ENCODE measurements at places on chromosomes 7 and 10.

DNA sequence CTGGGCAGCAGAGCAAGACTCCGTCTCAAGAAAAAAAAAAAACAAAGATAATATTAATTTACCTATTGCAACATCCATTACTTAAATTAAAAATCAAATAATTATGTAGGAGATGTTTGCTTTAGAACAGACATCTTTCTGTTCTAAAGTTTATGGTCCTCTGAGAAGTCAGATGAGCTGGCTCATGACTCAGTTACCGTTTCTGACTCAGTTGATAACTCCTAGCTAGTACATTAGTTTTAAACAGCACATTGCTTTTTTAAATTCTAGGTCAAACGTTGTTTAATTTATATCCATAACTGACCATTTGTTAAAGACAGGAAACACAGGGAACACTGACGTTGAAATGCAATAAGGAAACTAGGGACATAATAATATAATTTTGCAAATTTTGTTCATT is 162.7 kb downstream of the ETV1 start:
- no peak for DNase-seq

GRCh38 chr7:22093001-22093400 is 147.3 kb upstream of the CDCA7L start:
- DNase-seq: peak; percentile 21

DNA sequence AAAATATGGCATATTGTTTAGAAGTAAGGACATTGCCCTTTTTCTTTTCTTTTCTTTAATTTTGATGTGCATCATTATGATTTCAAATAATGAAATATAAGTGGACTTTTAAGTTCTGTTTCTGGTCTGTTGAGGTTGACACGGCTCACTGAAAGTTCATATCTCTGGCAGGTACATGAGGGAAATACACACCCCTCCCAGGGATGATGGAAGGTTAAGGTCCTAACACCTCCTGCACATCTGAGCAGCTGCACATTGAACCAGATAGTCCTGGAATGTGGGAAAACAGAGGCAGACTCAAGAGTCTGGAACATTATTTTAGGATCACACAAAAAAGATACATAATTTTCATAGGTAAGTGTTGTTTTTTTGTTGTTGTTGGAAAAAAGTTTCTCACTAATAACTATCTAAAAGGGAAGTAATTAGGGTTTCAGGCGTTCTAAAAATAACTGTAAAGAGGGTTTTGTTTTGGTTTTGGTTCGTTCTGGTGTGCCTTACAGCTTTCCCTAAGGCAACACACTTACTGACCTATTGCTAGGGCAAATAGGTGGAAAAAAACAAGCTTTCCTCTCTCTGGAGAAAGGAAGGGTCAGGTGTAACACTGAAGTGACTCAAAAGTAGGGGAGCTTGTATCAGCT is 201.2 kb upstream of the PRKCQ start:
- no peak for DNase-seq

- DNase-seq: no peak
Measured at GRCh38 chr10:77456414-77456813, 181.2 kb downstream of the KCNMA1 start.

DNA sequence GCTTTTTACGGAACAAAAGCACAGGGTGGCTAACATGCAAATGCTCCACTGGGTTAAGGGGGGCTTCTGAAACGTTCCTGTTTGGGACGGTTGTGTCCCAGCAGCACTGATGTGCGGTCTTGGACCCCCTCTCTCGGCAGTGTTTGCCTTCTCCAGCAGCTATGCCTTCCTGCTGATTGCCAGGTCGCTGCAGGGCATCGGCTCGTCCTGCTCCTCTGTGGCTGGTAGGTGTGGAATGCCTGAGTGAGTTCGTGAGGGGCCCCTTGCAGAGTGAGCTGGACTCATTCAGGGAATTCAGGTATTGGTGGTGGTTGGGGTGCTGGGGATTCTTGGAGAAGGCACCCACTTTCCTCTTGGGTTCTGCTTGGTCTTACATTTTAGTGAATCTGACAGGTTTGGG is 13.0 kb downstream of the SLC18A2 start:
- DNase-seq: no peak

GRCh38 chr7:24854866-24855265 is 97.6 kb upstream of the GSDME start:
- DNase-seq: peak; percentile 59

DNA sequence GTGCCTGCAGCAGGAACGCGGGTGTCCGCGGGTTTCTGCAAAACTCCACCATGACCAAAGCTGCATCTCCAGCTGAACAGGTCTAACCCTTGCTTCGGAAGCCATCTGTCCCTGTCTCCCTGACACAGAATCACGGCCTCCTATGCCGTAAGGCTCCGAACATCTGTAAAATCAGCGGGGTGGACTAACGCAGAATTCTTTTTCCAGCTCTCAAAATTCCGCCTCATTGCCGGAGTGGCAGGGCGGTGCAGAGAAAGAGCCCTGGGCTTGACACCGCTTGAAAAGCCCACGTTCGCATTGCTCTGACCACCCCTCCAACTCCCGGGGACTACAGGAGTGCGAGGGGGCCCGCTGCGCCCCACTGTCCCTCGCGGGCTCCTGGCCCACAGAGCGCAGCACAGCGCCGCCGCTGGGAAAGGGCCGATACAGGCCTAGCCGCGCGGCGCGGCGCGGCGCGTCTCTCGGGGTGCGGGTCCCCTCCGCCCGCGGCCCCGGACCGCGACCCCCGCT is 409 bp downstream of the DNMBP start:
- peak; percentile 54 for DNase-seq

- DNase-seq: peak; percentile 95
Measured at GRCh38 chr10:70849582-70850016, 33.9 kb downstream of the SGPL1 start.

DNA sequence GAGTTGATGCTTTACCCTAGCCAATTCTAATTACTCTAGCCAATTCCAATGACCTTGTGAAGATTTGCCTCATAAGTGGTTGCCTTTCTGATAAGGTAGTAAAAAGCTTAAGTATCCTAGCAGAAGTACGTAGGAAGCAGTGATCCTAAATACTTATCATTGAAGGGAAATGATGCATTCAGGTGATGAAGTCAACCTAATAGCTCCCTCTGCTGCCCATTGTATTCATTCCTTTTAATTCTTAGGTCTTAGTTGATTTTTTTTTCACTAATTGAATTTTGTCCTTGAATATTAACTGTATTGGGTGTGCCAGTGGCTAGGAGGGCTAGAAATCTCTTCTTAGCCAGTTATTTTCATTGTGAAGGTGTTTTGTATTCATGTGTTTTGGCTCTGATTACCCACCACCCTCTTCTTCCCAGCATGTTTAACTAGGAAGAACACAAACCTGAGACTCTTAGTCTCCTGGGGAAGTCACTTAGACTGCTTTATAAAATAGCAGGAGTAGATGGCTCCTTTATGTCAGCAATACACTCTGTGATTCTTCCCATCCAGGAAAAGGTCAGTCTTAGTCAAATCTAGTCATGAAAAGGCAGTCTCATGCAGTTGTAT is 46.3 kb downstream of the PLEKHA8 start:
- DNase-seq: peak; percentile 35

DNA sequence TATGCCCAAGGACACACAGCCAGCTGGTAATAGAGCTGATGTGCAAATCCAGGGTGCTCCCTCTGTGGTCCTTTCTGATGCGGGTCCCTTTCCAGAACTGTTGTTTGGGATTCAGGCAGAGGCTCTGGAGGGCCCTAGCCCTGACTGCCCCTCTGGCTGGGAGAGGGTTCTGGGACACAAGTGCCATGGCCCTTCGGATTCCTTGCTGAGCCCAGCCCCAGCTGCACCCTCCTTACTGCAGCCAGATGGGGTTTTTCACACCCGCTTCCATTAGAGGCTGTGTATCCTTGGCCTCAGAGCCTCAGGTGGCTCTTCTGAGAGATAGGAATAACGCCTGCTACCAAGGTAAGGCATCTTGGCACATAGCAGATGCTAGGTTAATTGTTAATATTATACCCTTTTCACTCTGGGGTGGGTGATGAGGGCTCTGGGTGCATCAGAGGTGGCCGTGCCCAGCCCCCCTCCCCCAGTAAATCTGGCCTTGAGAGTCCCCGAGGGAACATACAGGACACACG is 89.8 kb upstream of the LRRC4 start:
- no peak for DNase-seq

DNA sequence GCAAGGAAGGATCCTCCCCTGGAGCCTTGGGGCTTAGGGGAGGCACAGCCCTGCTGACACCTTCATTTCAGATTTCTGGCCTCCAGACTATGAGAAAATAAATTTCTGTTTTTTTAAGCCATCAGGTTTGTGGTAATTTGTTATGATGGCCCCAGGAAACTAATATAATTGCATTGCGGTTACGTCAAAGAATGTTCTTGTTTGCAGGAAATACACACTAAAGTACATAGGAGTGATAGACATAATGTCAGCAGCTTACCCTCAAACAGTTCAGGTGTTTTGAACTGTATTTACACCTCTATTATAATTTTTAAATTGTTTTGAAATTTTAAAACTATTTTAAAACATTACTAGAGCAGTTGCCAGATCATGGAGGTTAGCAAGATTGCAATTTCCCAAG is 12.6 kb upstream of the FHIP2A start:
- no peak for DNase-seq

DNA sequence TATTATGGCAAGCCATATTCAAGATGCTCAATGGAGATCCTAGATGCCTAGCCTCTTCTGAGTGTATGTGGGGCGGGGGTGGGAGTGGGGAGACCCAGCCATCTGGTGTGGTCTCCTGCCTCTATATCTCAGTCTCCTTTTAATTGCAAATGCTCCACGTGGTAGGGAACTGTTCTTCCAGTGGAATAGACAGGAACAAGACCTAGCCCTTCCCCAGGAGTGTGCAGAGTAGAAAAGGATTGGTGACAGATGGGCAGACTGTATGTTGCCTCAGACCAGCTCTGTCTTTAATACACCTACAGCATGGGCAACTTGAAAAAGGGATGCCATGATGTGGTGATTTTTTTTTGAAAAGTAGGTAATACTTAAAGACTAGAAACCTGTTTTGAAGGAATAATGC is 12.6 kb downstream of the CYP3A5 start:
- no peak for DNase-seq

GRCh38 chr7:46839651-46840050 is 742.3 kb downstream of the TNS3 start:
- peak; percentile 62 for DNase-seq

DNA sequence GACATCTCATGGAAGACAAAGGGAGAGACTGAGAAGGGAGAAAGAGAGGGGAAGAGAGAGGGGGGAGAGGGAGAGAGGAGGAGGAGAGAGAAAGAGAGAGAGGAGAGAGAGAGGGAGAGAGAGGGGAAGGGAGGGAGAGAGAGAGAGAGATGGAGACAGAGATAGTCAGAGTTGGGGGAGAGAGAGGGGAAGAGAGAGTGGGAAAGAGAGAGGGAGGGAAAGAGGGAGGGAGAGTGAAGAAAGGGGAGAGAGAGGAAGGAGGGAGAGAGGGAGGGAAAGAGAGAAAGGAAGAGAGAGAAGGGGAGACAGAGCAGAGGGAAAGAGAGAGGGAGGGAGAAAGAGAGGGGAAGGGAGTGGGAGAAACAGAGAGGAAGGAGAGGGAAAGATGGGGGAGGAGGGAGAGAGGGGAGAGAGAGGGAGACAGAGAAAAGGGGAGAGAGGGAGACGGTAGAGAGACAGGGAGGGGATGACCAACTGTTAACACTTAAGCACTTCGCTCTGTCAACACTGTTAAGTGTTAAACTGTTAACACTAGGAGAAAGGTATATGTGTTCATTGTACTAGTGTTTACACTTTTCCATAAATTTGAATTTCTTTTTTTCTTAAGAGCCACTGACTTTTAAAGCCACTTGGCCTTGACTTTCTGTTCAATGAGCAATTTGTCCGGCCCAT is 21.8 kb upstream of the SDK1 start:
- no peak for DNase-seq

All from fibroblast of skin of scalp (primary cell).